IgD-negative memory B cell (primary cell): ENCODE measurements at places on chromosomes 2 and 18. TPM values are rescaled to one million over a fixed set of nuclear protein-coding genes. Genes with fewer than 3 reads are reported as not detected.

Gene UGT1A4
- not detected for polyA plus RNA-seq

Gene BBS5
- polyA plus RNA-seq, result 0.24 TPM

Gene ANKRD53
- polyA plus RNA-seq, result not detected

Gene CD28
- polyA plus RNA-seq, result 1.3 TPM

Gene CDH19
- polyA plus RNA-seq, result not detected

Gene ANO7
- polyA plus RNA-seq, result not detected

Gene WDR43
- polyA plus RNA-seq, result 38.0 TPM

Gene AKAIN1
- polyA plus RNA-seq, result not detected

Gene PHOSPHO2
- polyA plus RNA-seq, result 3.8 TPM

Gene RNF125
- 11.7 TPM for polyA plus RNA-seq

Gene FBXO36
- polyA plus RNA-seq, result 0.63 TPM

Gene GAREM2
- 0.19 TPM for polyA plus RNA-seq

Gene ACOXL
- polyA plus RNA-seq, result not detected

Gene PCARE
- polyA plus RNA-seq, result not detected

Gene MC5R
- not detected for polyA plus RNA-seq

Gene HSBP1L1
- 10.9 TPM for polyA plus RNA-seq

Gene CCDC178
- not detected for polyA plus RNA-seq

Gene CNDP1
- polyA plus RNA-seq, result not detected

Gene NAT8
- polyA plus RNA-seq, result not detected

Gene MAP3K19
- polyA plus RNA-seq, result not detected

Gene PLGLB2
- not detected for polyA plus RNA-seq

Gene ITGB1BP1
- 122 TPM for polyA plus RNA-seq

Gene MC2R
- not detected for polyA plus RNA-seq

Gene STPG4
- not detected for polyA plus RNA-seq

Gene PLA2R1
- polyA plus RNA-seq, result not detected

Gene IL36G
- not detected for polyA plus RNA-seq

Gene DPY30
- 157 TPM for polyA plus RNA-seq

Gene ANKAR
- polyA plus RNA-seq, result 10.0 TPM

Gene PROKR1
- not detected for polyA plus RNA-seq

Gene PARD3B
- polyA plus RNA-seq, result 0.04 TPM

Gene FAM237A
- polyA plus RNA-seq, result not detected

Gene KCNK3
- not detected for polyA plus RNA-seq

Gene CCDC150
- 0.63 TPM for polyA plus RNA-seq

Gene C2orf78
- not detected for polyA plus RNA-seq

Gene ASXL2
- 8.4 TPM for polyA plus RNA-seq

Gene NTSR2
- not detected for polyA plus RNA-seq

Gene LBX2
- not detected for polyA plus RNA-seq

Gene DOK6
- not detected for polyA plus RNA-seq

Gene ANKRD62
- not detected for polyA plus RNA-seq

Gene CERKL
- polyA plus RNA-seq, result 13.0 TPM

Gene LCT
- polyA plus RNA-seq, result not detected

Gene SLC40A1
- polyA plus RNA-seq, result 2.3 TPM

Gene CFAP65
- not detected for polyA plus RNA-seq

Gene GKN2
- polyA plus RNA-seq, result not detected

Gene SCG2
- not detected for polyA plus RNA-seq

Gene UPP2
- not detected for polyA plus RNA-seq

Gene CENPA
- polyA plus RNA-seq, result not detected
